ENCODE measurements at places on chromosomes 6 and 20.

- DNase-seq: no peak
Measured at GRCh38 chr6:132253906-132254305, 147.4 kb downstream of the MOXD1 start.

- no peak for DNase-seq
Measured at GRCh38 chr6:125027287-125027686, 65.0 kb downstream of the RNF217 start.

DNA sequence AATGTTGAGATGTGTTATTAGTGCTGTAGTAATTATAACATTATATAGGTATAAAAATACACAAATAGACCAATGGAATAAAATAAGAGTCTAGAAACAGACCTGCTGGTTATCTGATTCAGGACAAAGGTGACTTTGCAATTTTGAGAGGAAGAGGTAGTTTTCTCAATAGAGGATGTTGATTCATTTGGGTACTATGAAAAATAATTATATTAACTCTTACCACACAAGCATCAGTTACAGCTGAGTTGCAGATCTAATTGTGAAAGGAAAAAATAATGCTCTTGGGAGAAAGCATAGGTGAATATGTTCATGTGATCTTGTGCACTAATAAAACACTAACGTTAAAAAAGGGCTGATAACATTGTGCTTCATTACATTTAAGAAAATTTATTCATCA, 103.0 kb downstream of the BCKDHB start:
- no peak for DNase-seq

- no peak for DNase-seq
Measured at GRCh38 chr6:11852061-11852651, 73.6 kb upstream of the ADTRP start.

- no peak for DNase-seq
Measured at GRCh38 chr6:151690303-151690702, 117.2 kb upstream of the ESR1 start.

DNA sequence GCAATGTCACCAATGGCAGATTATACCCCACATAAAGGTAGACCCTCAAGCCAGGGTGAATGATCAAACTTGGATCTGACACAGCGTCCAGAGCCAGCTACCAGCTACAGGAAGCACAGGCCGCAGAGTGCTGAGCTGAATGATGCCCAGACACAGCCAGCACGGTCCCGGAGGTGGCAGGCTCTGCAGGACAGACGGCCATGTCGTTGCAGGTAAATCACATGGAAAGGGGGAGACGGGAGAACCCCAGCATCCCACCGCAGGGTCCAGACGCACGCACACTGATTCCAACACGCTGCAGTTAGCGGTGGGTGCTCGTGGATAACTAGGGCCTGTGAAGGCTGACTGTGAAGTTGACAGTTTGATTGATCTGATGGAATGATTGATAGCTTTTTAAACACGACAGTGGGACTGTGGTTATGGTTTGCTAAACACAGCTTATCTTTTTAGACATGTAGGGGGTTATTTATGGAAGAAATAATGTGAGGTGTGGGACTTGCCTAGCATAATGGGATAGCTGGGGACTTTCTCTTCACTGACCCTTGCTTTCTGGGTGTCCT, 228.5 kb downstream of the ERMARD start:
- DNase-seq: no peak

DNA sequence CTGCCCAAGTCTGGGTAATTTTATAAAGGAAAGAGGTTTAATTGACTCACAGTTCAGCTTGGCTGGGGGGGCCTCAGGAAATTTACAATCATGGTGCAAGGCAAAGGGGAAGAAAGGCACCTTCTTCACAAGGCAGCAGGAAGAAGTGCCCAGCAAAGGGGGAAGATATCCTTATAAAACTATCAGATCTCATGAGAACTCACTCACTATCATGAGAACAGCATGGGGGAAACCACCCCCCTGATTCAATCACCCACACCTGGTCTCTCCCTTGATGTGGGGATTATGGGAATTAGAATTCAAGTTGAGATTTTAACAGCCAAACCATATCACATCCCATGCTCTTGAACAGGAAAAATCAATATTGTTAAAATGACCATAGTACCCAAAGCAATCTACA, 215.2 kb upstream of the TAB2 start:
- DNase-seq: no peak

DNA sequence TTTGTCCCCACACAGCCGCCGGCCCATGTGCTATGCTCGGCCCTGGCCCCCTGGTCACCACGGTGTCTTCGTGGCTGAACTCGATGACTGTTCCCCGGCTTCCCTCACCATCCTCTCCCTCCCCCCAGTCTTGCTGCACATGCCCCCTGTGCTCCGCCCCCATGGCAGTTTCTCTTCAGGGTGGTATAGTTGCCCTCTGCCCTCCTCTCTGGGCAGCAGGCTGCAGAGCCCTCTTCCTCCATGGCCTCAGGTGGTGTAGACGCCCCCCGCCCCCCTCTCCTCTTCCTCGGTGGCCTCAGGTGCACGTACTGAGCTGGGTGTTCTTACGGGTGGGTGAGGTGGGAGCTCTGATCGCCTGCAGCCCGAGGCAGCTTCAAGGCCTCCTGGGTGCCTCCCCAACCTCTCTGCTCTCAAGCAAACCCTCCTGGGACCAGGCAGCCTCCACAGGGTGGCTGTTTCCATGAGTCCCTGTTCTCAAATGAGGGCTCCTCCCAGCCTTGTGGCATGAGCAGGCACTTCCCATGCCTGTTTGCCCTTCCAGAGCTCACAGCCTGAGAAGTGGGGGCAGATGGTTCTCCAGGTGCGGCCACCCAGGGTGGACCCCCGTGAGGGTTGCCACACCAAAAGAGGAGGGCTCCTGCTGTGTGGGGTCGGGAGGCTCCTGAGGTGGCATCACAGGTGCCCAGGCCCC, 24.8 kb downstream of the COL20A1 start:
- no peak for DNase-seq

DNA sequence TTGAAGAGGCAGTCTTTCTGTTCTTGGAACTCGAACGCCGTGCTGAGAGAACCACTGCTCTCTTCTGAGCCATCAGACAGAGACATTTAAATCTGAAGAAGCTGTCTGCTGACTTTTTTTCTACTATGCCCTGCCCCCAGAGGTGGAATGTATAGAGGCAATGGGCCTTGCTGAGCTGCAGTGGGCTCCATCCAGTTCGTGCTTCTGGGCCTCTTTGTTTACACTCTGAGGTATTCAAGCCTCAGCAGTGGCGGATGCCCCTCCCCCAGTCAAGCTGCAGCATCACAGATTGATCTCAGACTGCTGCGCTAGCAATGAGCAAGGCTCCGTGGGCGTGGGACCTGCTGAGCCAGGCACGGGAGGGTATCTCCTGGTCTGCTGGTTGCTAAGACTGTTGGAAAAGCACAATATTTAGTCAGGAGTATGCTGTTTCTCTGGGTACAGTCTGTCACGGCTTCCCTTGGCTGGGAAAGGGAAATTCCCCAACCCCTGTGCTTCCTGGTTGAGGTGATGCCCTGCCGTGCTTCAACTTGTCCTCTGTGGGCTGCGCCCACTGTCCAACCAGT, 526.8 kb downstream of the CD109 start:
- DNase-seq: peak; percentile 24

GRCh38 chr20:5309971-5310370, 6.8 kb downstream of the PROKR2 start:
- DNase-seq: no peak

- no peak for DNase-seq
Measured at GRCh38 chr6:111793711-111794111, 79.5 kb downstream of the FYN start.

DNA sequence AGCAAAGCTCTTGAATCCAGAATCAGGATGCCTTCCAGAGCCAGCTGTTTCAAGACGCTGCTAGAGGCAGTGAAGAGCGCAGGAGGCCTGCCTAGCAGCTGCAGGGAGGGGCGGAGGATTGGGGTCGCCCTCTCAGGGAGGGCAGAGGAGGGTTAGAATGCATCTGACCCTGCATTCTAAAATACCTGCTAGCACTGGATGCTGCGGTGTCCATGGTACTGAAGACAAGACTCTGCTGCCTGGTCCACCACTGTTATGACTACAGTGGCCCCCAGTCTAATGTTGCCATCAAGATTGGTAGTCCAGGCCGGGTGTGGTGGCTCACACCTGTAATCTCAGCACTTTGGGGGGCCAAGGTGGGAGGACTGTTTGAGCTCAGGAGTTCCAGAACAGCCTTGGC, 193.7 kb upstream of the PROKR2 start:
- no peak for DNase-seq

GRCh38 chr6:87873556-87873955, 171.5 kb upstream of the AKIRIN2 start:
- no peak for DNase-seq

DNA sequence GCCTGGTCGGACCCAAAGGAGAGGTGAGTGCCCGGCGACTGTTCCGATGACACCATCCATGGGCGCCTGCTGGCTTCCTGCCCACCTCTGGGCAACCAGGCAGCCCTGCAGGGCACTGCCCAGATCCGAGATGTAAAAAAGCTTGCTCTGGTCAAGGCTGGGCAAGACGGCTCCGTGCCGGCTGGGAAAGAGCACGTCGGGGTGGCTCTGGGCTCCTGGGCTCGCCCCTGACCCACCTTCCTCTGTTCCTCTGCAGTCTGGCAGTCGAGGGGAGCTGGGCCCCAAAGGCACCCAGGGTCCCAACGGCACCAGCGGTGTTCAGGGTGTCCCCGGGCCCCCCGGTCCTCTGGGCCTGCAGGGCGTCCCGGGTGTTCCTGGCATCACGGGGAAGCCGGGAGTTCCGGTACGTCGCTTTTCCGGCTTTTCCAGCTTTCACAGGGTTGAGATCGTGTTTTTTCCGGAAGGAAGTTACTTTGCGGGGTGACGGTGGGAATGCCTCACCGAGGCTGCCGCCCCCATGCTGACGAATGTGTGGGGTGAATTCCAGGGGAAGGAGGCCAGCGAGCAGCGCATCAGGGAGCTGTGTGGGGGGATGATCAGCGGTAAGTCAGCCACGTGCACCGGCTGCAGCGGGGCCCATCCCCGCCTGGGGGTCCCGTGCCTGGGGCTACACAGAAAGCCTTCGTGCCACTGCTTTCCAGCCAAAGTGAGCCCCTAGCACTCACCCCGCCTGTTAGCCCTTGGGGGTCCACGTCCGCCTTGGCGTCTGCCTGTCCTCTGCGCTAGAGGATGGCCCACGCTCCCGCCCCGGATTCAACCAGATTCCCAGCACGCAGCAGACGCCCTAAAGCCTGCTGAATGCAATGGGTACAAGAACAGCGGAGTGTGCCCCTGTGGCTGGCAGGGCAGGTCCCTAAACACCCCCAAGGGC, 19.3 kb downstream of the COL9A3 start:
- no peak for DNase-seq

DNA sequence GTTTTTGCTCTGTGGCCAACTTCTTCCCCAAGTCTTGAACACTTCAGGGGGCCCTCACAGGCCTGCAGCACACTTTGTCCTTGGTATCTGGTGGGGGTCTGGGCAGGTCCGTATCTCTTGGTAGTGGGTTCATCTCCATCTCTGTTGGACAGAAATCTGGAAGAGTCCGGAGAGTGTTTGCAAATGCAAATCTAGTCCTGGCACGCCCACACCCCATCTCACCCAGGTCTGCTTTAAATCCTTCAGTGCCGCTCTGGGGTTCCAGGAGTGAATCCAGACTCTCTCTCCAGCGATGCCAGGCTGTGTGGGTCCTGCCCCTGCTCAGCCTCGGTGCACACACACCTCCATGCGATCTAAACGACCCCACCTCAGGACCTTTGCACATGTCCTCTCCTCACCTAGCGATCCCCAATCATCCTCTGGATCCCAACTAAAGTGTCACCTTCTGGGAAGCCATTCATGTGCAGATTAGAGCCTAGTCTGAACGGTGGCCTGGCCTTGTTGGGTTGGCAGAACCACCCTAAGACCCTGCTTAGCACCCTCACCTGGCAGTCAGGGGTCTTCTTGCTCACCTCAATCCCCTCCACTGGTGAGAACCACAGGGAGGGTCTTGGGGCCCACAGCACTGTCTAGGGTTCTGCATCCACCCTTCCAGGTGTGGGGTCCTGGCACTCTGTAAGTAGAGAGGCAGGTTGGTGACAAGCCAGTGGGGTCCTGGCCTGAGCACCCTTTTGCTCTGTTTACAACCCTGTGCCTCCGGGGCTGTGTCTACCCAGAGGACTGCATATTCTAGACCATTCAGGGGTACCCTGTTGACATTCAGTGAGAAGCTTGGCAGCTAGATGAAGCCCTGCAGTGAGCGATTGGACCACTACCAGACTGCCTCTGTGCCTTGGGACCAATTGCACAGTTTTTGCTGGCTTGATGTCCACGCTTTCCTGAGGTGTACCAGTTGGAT, 100.8 kb downstream of the SYCP2 start:
- DNase-seq: no peak

DNA sequence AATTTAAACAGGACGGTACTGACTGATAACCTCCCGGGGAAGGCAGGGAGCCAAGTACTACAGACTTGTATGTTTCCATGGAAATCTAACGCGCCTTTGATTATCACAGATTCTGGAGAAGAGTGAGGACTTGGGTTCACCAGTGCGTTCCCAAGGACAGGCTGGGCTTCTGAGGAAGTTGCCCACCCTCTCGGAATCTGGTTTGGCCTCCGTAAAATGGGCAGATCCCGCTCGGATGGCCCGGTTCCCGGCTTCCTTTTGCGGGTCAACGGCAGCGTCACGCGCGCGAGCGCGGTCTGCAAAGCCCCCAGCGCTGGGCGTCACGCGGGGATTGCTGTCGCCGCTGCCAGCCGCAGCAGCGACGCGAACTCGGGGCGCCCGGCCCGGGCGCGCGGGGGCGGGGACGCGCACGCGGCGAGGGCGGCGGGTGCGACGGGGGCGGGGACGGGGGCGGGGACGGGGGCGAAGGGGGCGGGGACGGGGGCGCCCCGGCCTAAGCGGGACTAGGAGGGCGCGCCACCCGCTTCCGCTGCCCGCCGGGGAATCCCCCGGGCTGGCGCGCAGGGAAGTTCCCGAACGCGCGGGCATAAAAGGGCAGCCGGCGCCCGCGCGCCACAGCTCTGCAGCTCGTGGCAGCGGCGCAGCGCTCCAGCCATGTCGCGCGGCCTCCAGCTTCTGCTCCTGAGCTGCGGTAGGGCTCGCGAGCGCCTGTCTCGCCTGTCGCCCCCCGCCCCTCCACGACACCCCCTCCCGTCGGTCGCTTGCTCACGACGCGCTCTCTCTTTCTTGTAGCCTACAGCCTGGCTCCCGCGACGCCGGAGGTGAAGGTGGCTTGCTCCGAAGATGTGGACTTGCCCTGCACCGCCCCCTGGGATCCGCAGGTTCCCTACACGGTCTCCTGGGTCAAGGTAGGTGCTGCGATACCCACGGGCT, at the start of gene CD83:
Gene CD83 (plus strand): TSS at position 615 of the 933 bp plus-strand sequence. CDS start 40 bp downstream, at position 655.
- DNase-seq: no peak

GRCh38 chr6:15823838-15824414, 161.1 kb upstream of the DTNBP1 start:
- DNase-seq: no peak

Data from smooth muscle cell of the brain vasculature (primary cell).